ENCODE measurements at places on chromosomes 11 and 22.

DNA sequence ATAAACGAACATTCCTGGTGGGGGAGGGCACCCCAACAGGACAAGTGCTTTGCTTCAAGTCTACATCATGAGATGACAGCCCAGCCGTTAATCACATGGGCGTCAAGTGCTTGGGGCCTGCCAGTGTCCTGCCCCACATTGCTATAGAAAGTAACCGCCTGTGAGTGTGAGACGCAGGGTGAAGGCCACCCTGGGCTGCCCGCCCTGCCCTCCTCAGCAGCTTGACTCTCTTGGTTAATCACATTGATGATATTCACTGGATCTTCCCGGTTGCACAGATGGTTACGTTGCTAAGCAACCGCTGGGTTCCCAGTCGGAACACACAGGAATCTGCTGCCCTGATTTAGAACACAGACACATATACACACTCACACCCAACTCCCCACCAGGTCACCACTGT lies 79.3 kb downstream of the CTTN start:
- DNase-seq, result no peak

DNA sequence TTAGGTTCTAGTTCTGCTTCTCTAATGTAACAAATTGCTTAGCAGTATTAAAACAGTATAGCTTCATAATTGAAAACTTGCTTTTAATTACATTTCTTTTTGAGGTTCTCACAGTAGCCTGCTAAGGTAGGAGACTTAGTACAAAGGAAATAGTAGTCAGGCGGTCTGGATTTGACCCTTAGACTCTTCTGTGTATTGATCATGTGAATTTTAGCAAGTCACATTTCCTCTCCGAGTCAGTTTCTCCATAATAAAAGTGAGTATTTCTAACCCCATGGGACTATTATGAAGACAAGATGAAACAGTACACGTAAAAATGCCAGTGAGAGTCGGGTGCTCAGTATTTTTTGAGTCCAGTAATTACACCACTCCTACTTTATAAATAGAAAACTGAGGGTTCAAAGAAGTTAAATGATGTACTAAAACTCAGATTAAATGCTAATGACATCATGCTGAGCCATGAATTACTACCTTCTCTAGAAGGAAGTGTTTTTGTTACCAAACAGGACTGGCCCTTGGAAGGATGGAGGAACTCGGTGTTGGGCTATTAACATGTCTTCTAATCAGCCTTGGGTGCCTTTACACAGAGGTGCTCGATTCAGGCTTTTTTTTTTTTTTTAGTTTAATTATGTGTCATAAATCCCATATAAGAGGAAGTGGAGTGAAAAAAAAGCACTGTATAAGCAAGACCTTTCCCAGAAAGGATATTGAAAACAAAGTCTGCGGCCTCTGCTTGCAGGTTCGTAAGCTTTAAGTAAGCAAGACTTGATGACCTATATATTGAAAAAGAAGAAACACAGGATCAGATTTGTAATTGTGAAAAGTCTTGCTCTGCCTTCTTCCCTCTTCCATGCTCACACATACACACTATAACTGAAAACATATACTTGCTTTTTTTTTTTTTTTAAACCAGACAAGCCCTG lies 109.0 kb downstream of the EMSY start:
- peak; percentile 28 for DNase-seq

- no peak for DNase-seq
Observed at GRCh38 chr22:26953012-26953883, 295.9 kb downstream of the MIAT start.

- peak; percentile 96 for DNase-seq
Observed at GRCh38 chr11:128235958-128236357, 351.4 kb downstream of the ETS1 start.

DNA sequence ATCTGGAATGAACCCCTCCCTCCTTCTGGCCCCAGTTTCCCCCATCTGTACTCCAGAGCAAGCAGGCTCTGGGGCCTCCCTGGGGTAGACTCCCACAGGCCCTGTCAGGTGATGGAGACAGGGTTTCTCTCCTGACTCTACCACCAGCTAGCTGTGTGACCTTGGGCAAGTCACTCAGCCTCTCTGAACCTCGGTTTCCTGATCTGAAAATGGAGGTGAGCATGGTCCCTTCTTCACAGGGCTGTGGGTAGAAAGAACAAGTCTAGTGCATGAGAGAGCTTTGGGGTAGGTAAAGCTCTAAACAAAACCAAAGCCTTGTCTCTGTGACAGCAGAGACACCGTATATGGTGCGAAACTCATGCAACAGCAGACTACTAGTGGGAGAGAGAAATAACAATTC lies 5.6 kb downstream of the CD5 start:
- DNase-seq, result no peak

- DNase-seq, result peak; percentile 29
Observed at GRCh38 chr11:120912504-120912903, 111.4 kb upstream of the TBCEL start.

DNA sequence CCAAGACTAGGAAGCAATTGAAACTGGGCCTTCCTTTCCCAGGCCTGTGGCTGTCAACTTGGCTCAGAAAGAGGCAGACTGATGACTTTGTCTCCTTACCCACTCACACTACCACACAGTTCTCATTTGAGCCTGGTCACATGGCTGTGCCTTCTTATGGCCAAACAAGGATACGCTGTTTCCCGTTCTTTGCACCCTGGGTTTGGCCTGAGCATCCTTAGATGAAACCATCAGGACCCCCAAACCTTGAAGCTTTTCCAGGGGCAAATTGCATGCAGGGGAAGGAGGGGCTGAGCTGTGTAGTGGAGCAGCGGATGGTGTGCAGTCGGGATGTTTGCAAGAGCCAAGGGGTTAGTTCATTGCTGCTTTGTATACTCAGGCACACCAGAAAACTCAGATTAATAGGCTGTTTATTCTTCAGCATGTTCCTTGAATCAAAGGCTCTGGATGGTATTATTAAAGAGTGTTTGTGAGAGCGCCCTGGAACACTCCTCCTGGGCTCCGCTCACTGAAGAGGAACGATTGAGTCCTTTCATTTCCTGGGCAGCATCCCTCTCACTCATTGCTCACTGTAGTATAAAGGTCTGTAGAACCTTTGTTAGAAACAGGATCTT lies 69.8 kb downstream of the ARFGAP2 start:
- DNase-seq, result no peak

GRCh38 chr11:14537134-14537599 lies 17.0 kb upstream of the PSMA1 start:
- peak; percentile 75 for DNase-seq

GRCh38 chr11:73797457-73797856 lies 9.8 kb downstream of the MRPL48 start:
- no peak for DNase-seq

GRCh38 chr11:117538263-117539135 lies 210.8 kb downstream of the CEP164 start:
- DNase-seq, result no peak

- no peak for DNase-seq
Observed at GRCh38 chr11:48036011-48036410, 55.7 kb downstream of the PTPRJ start.
